ENCODE measurements at places on chromosomes 2 and 18. TPM values are rescaled to one million over a fixed set of nuclear protein-coding genes. Genes with fewer than 3 reads are reported as not detected.

The LBH gene
- 57.0 TPM for total RNA-seq

The SKA1 gene
- 4.1 TPM for total RNA-seq

The KCNJ3 gene
- total RNA-seq = not detected

The TMEM247 gene
- total RNA-seq = not detected

The DOCK10 gene
- 1.2 TPM for total RNA-seq

The HOXD12 gene
- not detected for total RNA-seq

The TRABD2A gene
- 0.50 TPM for total RNA-seq

The MOGAT1 gene
- not detected for total RNA-seq

The INHA gene
- not detected for total RNA-seq

The MIB1 gene
- 46.7 TPM for total RNA-seq

The ZSWIM2 gene
- not detected for total RNA-seq

The LMAN2L gene
- total RNA-seq = 14.2 TPM

The KRCC1 gene
- total RNA-seq = 17.7 TPM

The CCDC141 gene
- not detected for total RNA-seq

The SCYGR4 gene
- total RNA-seq = not detected

The CPO gene
- total RNA-seq = not detected

The SCN7A gene
- 0.34 TPM for total RNA-seq

The MARCHF4 gene
- total RNA-seq = 17.2 TPM

All from kidney epithelial cell (primary cell).